Mucosa of gallbladder (tissue), 1 donor: ENCODE measurements at places on chromosomes 1 and 21. TPM values are rescaled to one million over a fixed set of nuclear protein-coding genes. Genes with fewer than 3 reads are reported as not detected.

Gene LYPD8
- total RNA-seq: not detected

Gene KCNC4
- 25.5 TPM for total RNA-seq

Gene DCDC2B
- total RNA-seq: not detected

Gene HENMT1
- total RNA-seq: 7.0 TPM

Gene LEPR
- 13.1 TPM for total RNA-seq

Gene NEGR1
- 26.9 TPM for total RNA-seq

GRCh38 chr1:40183055-40183710 is 22.0 kb downstream of the RLF start:
- DNase-seq: no peak

DNA sequence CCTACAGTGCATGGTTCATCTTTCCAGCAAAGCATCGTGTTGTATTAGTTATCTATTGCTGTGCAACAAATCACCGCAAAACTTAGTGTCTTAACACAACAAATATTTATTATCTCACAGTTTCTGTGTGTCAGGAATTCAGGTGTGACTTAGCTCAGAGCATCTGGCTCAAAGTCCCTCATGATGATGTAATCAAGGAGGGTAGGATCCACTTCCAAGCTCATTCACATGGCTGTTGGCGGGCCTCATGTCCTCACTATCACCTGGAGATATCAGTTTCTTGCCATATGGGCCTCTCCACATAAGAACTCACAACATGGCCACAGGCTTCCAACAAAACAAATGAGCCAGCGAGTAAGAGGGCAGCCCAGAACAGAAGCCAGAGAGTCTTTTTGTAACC is 135.6 kb upstream of the GJB5 start:
- no peak for DNase-seq

GRCh38 chr1:35120458-35121133 is 41.4 kb downstream of the ZMYM1 start:
- DNase-seq: peak; percentile 10

- no peak for DNase-seq
Observed at GRCh38 chr1:175364424-175365076, 172.0 kb upstream of the KIAA0040 start.

GRCh38 chr1:54407154-54407403 is 885 bp upstream of the SSBP3 start:
- DNase-seq: no peak

GRCh38 chr1:234975122-234975940 is 153.3 kb downstream of the TOMM20 start:
- peak; percentile 82 for DNase-seq

GRCh38 chr1:151936653-151937052 is 27.3 kb upstream of the THEM4 start:
- no peak for DNase-seq

DNA sequence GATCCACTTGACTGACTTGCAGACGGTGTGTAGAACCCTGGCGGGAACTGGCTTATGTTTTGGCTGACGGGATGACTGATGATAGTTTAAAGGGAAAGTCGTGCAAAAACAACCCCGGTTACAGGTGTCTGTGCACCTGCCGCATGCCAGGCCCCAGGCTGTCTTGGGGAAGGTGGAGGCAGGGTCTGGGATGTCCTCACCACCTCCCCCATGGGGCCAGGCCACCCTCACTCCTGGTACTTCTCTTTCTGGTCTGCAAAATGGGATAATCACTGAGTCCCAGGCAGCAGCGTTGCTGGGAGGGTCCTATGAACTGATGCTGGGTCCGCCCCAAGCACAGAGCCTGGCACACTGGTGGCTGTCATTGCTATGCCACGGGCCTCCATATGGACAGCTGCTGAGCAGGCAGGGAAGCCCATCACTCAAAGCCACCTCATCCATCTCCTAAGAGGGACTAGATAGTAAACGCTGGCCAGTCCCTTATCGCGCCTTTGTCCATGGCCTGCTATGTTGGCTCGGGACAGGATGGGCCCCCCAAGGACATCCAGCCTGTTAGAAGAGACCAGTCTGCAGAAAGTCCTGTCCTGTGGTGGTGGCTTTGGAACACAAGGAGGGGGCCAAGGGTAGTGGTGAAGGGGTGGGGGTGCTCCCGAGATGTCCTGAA is 15.0 kb upstream of the SLC2A7 start:
- DNase-seq: no peak

DNA sequence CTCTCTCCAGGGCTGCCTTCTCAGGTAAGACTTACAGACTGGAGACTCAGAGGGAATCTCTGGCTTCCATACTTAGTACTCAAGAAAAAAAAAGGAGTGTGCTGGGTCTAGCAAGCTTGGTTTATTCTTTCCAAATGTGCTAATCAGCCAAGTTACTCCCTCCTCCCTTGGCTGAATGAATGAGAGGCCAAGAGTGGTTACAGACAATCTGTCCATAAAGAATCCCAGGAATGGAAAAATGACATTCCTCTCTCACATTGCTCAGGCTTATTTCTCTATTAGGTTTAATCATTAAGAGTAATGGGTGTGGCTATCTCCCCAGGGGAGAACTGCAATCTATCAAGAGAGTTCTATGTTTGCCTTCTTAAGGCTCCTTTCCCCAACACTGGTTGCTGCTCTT is 547.3 kb upstream of the PLXNA2 start:
- no peak for DNase-seq

DNA sequence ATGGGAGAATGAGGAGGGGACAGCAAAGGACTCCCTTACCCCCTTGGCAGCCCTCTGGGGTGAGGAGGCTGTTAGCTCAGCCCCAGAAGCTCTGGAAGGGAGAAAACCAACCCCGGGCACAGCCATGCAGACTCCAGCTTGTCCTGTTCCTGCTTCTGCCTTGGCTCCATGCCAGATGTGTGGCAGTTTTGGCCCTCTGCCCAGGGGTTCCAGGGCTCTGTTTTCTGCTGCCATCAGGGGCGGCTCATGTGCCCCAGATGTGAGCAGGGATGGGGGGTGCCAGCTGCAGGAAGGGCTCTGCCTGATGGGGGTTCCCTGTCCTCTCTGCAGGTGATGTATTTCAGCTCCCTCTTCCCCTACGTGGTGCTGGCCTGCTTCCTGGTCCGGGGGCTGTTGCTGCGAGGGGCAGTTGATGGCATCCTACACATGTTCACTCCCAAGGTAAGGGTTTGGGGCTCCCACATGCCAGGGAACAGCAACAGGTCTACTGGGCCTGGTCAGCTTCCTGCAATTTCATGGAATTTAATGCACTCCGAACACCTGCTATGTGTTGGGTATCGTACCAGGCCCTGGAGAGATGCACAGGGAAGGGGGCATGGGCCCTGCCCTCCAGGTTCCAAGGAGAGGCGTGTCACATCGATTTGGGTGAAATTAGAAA is 26.1 kb downstream of the SLC6A17 start:
- peak; percentile 33 for DNase-seq
